ENCODE measurements at places on chromosomes 16 and 17. TPM values are rescaled to one million over a fixed set of nuclear protein-coding genes. Genes with fewer than 3 reads are reported as not detected.

Gene KIF19
- not detected for total RNA-seq

Gene PRAC1
- total RNA-seq: not detected

Gene LRRC37A
- total RNA-seq: 2.5 TPM

Gene PIGS
- 61.2 TPM for total RNA-seq

Gene GPR139
- total RNA-seq: not detected

Gene ANKRD40CL
- not detected for total RNA-seq

Gene ZACN
- 0.15 TPM for total RNA-seq

Gene CFAP97D1
- total RNA-seq: not detected

Gene TMEM238L
- total RNA-seq: not detected

Gene HSD17B2
- total RNA-seq: not detected

Gene GRAPL
- 0.66 TPM for total RNA-seq

Gene STUB1
- 174 TPM for total RNA-seq

All from smooth muscle cell of trachea (primary cell).